ENCODE measurements at places on chromosomes 6 and 20. TPM values are rescaled to one million over a fixed set of nuclear protein-coding genes. Genes with fewer than 3 reads are reported as not detected.

DNA sequence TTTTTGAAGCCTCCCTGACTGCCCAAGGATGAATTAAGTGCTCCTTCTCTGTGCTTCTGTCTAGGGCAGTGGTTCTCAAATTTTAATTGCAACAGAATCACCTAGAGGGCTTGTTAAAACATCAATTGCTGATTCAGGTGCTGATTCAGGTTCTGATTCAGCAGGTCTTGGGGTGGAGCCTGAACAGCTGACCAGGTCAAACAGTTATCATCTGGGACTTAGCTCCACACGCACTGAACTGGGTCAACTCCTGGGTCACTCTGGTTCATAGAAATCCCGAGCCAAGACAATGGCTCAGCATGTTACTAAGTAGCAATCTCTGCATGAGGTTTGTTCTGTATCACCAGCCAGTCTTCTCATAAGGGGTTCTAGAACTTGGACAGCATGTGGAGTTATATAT, 192.3 kb downstream of the GJA1 start:
- no peak overlapping the region for H3K4me3 ChIP-seq
- DNase-seq: no peak

- H3K4me1 ChIP-seq: peaks cover 68% of the 10 kb centered on the region
- DNase-seq: no peak
- H3K27ac ChIP-seq: peak overlapping the region; percentile 81
- H3K4me3 ChIP-seq: no peak overlapping the region
- no peaks in the 10 kb centered on the region for H3K27me3 ChIP-seq
- H3K36me3 ChIP-seq: no peaks in the 10 kb centered on the region
Measured at GRCh38 chr6:13432526-13433184, 54.7 kb downstream of the GFOD1 start.

DNA sequence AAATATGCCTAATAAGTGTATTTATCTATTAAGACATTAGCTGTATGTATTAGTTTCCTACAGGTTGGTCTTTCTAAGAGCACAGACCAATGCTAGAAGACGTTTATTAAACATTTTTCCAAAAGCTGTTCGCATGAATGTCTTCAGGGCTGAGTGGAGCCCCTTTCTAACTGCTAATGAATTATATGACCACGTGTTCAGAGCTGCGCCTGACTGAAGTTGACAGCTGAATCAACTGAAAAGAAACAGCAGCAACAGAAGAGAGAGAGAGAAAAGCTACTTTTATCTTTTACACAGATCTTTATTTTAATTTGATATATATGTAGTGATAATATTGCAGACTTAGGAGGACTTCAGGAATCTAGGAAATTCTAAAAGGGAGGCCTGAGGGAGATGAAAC, 75.2 kb upstream of the ARID1B start:
- H3K27ac ChIP-seq: peak overlapping the region; percentile 24
- H3K27me3 ChIP-seq: no peaks in the 10 kb centered on the region
- H3K4me1 ChIP-seq: peaks cover 58% of the 10 kb centered on the region
- H3K4me3 ChIP-seq: no peak overlapping the region
- no peaks in the 10 kb centered on the region for H3K36me3 ChIP-seq

- no peaks in the 10 kb centered on the region for H3K27me3 ChIP-seq
- H3K4me3 ChIP-seq: no peak overlapping the region
- H3K4me1 ChIP-seq: peaks cover 32% of the 10 kb centered on the region
Measured at GRCh38 chr20:62390317-62391164, 3.6 kb downstream of the RPS21 start.

Gene ATF6B
- total RNA-seq: 144 TPM

Gene CSE1L
- total RNA-seq: 58.8 TPM

All from activated B cell treated with CpG ODN at 0.5 μM for 24 hours (primary cell).